ENCODE measurements at places on chromosomes 5 and 9.

GRCh38 chr9:119095072-119095471 is 274.2 kb downstream of the BRINP1 start:
- H3K27me3 ChIP-seq, result no peaks in the 10 kb centered on the region
- H3K4me3 ChIP-seq, result no peak overlapping the region
- no peaks in the 10 kb centered on the region for H3K4me1 ChIP-seq
- no peak for DNase-seq
- H3K27ac ChIP-seq, result no peak overlapping the region

DNA sequence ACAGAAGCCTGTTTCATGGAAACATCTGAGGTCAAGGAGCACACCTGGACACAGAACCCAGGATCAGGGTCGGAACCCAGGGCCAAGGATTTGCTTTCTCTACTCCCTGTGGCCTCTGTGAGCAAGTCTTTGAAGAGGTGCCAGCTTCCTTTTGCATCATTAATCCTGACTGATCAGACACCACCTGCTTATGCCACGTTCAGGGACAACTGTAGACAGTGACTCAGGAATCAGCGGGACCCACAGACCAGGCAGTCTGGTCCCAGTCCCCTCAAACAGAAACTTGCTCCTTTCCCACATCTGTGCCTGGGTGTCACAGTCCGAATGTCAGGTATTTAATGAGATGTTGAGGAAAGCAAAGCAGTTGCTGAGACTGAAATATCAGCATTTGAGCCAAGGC is 154.8 kb downstream of the SGCD start:
- no peaks in the 10 kb centered on the region for H3K36me3 ChIP-seq
- no peak overlapping the region for H3K27ac ChIP-seq
- no peaks in the 10 kb centered on the region for H3K27me3 ChIP-seq
- no peak overlapping the region for H3K4me3 ChIP-seq

DNA sequence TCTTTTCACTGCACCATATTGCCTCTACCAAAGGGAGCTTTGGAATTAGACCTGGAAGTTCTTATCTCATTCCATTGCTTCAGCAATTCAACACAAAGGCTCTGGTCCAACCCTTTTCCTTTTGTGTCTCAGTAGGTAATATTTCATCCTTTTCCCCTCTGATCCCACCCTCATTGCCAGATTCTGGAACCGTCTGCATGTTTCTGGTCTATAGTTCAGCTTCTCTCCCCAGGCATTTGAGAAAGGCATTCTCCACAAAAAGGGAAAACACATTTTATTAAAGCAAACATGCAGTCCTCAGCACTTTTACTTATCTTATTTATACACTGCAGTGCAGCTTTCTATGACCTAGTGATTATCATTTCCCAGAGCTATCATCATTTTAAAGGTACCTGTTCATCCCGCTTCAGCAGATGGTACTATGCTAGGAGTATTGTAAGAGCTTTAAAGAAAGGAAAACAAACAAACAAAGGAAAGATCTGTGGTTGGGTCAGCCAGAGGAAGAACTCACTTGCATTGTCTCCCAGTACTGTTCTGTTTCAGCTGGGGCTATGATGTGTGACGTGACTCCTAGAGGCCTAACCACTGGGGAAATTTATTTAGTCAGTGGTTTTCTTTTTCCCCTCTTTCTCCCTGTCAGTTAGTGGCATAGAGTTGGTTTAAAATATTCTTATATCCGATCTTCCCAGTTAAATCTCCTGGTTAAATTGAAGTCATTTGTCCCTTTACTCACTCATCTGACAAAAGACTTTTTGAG is 269.2 kb downstream of the TMEM38B start:
- H3K27me3 ChIP-seq, result peaks cover 3% of the 10 kb centered on the region
- peak overlapping the region; percentile 1 for H3K27ac ChIP-seq
- no peak for DNase-seq
- no peak overlapping the region for H3K4me3 ChIP-seq
- H3K4me1 ChIP-seq, result peaks cover 31% of the 10 kb centered on the region

- no peaks in the 10 kb centered on the region for H3K4me1 ChIP-seq
- H3K36me3 ChIP-seq, result no peaks in the 10 kb centered on the region
- no peak for DNase-seq
Measured at GRCh38 chr5:60183881-60184280, 290.4 kb upstream of the PDE4D start.

DNA sequence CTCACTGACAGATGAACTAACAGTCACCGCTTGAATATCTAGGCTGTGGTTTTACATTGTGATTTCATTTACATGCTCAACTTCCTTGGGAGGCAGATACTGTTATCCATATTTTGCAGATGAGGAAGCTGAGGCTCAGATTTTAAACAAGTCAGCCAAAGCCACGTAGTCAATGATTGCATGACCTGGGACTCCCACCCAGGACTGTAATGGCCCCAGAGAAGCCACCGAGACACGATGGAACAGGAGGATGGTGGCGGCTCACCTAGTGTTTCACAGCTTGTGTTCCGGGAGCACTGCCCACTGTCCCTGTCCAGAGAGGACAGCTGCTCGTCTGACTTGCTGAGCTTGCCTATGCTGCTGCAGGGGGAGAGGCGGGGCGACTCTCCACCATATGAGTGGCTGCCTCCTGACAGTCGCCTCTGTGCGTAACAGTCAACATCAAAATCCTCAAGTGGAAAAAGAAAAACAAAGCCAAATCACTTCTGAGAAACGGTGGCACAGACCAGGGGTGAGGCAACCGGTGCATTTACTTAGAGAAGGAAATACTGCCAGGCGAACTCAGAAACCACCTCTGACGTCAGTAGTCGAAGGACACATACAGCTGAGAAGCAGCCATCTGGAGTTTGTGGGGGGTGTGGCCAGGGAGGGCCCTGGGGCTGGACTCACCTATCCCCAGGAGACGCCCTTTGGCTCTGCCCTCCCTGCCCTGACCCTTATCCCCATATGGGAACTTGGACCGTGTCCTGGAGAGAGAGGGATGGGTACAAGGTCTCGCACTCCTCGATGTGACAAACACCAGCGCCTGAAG is 82.5 kb downstream of the PRRT1B start:
- peaks cover 71% of the 10 kb centered on the region for H3K4me1 ChIP-seq
- H3K27ac ChIP-seq, result peak overlapping the region; percentile 34
- H3K36me3 ChIP-seq, result peaks cover 15% of the 10 kb centered on the region

- H3K27ac ChIP-seq, result peak overlapping the region; percentile 99
- peaks cover 81% of the 10 kb centered on the region for H3K4me1 ChIP-seq
- no peaks in the 10 kb centered on the region for H3K27me3 ChIP-seq
Measured at GRCh38 chr5:14173377-14174229, 30.5 kb downstream of the TRIO start.

Data from nephron progenitor cell (in vitro differentiated cells).